ENCODE measurements at places on chromosomes 4 and X. TPM values are rescaled to one million over a fixed set of nuclear protein-coding genes. Genes with fewer than 3 reads are reported as not detected.

CT45A1 gene
- not detected for total RNA-seq

KDR gene
- 5.4 TPM for total RNA-seq

GRCh38 chr4:96146686-96147085 is 306.8 kb downstream of the PDHA2 start:
- DNase-seq, result no peak

DNA sequence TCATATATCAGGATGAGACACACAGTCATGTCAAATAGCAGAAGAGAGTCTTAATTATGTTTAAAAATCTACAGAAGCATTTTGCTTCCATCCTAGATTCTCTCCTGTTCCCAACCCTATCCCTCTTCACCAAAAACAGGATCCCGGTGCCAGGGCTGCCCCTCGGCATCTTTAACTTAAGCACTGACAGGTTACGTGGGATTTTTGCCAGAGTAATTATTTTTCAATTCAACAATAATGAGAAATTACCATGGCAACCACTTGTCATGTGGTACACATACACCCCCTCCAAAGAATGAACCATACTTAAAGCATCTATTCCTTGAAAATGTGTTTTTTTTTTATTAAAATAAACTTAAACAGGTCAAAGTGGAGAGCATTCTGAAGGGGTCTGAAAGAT is 130.6 kb downstream of the LDB2 start:
- DNase-seq, result no peak

DNA sequence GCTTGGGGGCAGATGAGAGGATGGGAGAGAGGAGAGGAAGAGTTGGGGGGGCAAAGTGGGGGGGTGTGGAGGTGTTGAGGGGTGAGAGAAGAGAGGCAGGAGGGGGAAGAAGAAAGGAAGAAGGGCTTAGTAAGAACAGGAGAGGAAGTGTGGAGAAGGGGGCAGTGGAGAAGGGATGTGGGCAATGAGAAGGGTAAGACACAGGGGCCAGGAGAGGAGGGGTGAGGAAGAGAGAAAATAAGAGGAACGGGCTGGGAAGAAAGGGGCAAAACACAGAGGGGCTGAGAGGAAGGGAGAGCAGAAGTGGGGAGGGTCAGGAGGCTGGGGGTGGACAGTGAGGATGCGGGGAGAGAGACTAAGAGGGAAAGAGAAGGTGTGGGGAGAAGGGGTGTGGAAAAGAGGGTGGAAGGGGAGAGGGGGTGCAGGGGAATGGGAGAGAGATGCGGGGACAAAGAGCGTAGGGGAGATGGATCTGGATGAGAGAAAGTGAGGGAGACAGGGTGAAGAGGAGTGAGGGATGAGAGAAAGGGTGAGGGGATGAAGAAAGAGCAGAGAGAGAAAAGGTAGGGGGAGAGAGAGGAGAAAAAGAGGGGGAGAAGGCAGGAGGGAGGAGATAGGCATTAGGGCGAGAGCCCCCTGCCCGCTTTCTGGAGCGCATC is 12.9 kb downstream of the SH3KBP1 start:
- DNase-seq, result no peak

GRCh38 chrX:40945361-40945713 is 139.9 kb upstream of the USP9X start:
- no peak for DNase-seq

NLGN4X gene
- total RNA-seq, result 1.9 TPM

All from esophagus squamous epithelium (tissue), 5 donors.